ENCODE measurements at places on chromosomes 3 and 15.

DNA sequence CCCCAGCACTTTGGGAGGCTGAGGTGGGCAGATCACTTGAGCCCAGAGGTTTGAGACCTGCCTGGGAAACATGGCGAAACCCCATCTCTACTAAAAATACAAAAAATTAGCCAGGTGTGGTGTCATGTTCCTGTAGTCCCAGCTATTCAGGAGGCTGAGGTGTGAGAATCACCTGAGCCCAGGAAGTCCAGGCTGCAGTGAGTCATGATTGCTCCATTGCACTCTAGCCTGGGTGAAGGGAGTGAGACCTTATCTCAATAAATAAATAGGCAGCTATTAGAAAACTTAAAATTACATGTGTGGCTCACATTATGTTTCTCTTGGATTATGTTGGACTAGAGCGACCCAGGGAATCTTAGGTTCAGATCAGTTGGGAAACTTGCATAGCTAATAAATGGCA is 69.7 kb downstream of the RPLP1 start:
- DNase-seq: no peak

GRCh38 chr3:184586851-184587250 is 25.3 kb downstream of the EPHB3 start:
- no peak for DNase-seq

- no peak for DNase-seq
Measured at GRCh38 chr3:141552440-141552991, 65.7 kb downstream of the RASA2 start.

- DNase-seq: no peak
Measured at GRCh38 chr3:126955004-126955790, 27.7 kb upstream of the PLXNA1 start.

GRCh38 chr15:69858456-69858855 is 239.3 kb downstream of the TLE3 start:
- no peak for DNase-seq

GRCh38 chr15:55197362-55197705 is 593 bp upstream of the RSL24D1 start:
- DNase-seq: no peak

DNA sequence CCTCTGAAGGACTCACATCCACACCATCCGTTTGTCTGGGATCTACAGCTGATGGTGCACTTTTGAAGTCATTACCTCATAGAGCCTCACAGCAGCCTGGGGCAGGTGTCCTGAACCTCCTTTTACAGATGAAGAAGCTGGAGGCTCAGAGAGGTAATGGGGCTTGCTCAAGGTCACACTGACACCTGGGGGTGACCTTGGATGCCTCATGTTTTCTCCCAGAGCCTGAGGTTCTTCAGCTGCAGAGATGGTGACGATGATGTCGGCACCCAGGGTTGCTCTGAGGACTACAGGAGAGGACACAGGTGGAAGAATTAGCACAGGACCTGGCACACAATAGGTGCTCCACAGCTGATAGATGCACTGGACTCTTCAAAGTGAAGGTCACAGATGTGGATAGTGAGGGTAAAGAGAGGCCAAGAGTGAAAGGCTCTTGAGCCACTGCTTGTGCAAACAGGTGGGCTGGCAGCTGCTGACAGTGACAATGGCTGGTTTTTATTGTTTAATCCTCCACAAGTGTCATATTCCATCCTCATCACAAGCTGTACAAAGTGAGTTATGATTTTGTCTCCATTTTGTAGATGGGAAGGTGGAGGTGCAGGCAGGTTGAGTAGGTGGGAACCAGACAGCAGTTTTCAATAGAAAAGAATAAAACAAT is 17.4 kb upstream of the ATP2B2 start:
- DNase-seq: no peak

DNA sequence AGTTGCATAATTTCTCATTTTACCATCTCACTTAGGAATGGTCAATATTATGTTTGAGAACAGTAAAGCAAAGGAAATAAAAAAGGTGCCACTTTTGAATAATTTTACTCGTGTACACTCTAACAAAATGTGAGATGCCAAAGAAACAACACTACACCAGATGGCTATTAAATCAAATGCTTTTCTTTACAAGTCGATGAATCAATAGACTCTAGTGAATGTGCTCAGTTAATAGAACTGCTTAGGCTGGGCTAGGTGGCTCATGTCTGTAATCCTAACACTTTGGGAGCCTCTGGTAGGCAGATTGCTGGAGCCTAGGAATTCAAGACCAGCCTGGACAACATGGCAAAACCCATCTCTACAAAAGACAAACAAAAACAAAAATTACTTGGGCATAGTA is 87.9 kb downstream of the ZNF609 start:
- DNase-seq: no peak

DNA sequence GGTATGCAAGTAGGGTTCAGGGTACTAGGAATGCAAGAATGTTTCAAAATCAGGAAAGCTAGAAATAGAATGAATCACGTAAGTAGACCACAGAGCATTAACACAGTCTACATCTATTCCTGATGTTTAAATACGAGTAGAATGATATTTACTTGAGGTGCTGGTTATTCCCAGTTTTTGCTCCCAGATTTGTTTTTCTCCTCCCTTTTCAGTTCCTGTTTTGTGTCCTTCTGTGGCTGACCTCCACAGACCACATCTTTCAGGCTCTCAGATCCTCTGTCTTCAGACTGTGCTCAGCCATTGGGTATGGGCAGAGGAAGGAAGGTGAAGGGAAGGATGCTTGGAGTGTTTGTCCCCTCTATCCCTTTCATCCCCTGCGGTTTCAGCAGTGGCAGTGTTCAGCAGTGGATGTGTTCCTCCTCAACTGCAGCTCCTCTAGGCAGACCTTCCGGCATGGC is 276.6 kb downstream of the ZNF621 start:
- DNase-seq: no peak

GRCh38 chr3:61897848-61898247 is 336.5 kb downstream of the PTPRG start:
- DNase-seq: no peak

DNA sequence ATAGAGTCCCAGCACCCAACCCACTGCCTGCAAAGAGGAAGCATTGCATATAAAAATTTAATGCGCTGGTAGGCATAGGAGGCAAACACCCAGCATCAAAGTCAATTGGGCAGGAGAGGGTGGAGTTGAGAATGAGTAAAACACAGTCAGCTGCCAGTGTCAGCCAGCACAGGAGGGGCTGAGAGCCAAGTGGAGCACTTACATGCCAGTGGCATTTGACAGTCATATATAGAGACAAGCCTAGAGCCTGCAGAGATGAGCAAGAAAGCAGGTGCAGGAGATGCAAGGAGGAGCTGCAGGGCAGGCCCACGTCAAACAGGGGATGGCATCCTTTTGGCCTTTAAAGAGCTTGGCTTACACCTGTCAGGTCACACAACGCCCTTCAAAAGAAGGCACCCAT is 27.6 kb upstream of the ZFAND6 start:
- no peak for DNase-seq

DNA sequence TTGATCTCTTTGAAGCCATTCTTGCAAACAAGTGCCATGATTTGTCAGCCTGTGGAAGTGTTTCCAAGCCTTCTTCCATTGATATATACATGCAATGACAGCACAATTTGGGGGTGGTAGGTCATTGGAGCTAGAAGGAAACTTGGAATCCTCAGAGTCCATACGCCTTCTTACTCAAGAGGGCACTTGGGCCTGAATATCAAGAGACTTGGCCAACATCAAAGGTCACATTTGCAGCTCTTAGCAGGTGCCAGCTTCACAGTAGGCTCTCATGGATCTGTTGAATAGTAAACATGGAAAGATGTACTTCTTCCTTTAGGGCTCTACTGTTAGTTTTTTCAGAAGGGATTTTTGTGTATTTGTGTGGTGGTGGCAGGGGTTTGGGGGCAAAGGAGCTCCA is 50.9 kb downstream of the RHCG start:
- no peak for DNase-seq

DNA sequence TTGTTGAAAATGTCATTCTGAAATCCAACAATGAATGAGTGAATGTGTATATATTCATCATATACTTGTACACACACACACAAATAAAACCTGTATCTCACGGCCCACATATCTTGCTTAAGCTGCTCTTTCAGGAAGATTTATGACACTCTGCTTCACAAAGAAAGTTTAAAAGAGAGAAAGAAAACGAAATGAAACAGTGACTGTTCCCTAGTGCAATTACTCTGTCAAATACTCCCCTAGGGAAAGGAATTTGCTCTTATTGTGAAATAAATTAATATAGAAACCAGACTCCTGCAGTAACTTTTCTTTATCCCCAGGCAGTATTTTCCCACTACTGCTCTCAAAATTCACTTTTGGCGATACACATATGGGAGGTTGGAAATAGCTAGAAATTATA is 329.1 kb downstream of the VPS13C start:
- DNase-seq: no peak

DNA sequence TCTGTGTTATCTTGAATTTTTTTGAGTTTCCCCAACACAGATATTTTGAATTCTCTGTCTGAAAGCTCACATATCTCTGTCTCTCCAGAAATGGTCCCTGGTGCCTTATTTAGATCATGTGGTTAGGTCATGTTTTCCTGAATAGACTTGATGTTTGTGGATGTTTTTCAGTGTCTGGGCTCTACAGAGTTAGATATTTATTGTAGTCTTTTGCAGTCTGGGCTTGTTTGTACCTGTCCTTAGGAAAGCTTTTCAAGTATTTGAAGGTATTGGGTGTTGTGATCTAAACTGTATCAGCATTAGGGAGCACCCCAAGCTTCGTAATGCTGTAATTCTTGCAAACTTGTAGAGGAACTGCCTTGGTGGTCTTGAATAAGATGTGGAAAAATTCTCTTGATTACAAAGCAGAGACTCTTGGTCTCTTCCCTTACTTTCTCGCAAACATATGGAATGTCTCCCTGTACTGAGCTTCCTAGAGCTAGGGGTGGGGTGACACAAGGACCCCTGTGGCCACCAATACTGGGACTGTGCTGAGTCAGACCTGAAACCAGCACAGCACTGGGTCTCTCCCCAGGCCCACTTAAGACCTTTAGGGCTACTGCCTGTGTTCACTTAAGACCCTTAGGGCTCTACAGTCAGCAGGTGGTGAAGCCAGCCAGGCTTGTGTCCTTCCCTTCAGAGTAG is 26.5 kb downstream of the TM4SF18 start:
- DNase-seq: no peak

DNA sequence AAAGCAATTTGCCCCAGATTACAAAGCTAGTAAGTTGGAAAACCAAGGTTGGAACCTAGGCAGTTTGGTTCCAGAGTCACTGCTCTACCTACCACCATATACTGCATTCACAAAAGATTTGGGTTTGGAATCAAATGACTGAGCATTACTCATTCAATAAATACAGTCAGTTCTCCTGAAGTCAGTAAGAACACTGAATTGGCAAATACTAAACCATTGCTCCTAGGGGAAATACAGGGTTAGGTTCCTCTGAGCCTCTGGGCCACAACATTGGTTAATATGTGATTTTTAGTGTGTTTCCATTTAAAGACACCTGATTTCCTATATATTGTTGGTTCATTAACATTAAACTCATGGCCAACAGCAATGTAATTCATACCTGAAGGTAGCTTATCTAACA is 2.1 kb upstream of the EIF5A2 start:
- no peak for DNase-seq

All from HuH-7 (cell line).